ENCODE measurements at places on chromosomes 7 and 10.
A peak's percentile ranks its signal among the peaks of the same experiment; 100 is the strongest.

DNA sequence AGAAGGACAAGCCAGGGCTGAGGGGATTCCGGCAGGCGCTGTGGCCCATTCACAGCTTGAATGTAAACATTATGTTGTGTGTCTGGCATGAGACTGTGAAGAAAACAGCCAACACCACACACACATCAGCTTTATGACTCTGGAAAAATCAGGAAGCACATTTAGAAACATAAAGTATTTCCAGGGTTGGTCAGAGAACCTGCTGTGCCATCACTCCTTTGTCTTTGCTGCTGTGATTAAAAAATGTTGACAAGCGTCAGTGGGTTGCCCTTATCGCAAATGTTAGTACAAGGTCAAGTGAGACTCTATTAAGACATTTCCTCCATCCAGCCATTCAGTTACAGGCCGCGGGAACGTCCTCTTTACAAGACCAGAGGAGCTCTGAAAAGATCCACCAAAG lies 95.4 kb downstream of the TAX1BP1 start:
- DNase-seq = no peak

DNA sequence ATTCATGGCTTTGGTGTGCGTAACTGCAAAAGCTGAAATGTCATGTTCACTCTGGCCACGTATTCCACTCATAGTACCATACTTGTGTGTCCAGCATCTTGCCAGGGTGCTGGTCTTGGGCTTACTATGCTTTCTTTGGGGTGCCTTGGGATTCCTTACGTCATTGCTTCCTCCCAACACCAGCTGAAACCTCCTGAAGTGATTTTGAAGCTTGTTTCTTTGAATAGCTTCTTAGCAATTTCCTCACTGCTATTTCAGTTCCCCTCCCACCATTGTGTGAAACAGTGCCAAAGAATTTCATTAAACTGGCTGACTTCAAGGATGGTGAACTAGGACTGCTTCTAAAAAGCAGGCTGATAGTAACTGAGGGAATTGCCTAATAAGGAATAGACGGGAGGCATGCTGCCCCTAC lies 36.9 kb downstream of the ENTPD1 start:
- no peak for DNase-seq

DNA sequence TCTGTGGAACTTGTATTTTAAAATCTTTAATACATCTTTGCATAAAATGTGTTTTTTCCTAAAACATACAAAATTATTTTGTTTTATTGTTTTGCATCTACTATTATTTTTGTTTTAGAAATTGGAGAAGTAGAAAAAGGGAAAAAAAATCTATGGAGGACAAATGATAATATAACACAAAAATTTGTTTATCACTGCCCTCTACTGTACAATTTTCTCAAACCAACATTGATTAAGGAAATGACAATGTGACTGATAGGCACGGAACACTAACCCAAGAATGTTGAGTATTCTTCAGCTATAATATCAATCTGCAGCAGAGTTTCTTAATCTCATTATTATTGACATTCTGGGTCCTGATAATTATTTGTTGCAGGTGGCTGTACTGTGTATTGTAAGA lies 9.5 kb upstream of the ING3 start:
- DNase-seq = no peak

- no peak for DNase-seq
These were observed 21.0 kb upstream of the TSPAN33 start for GRCh38 chr7:129123510-129123857.

- no peak for DNase-seq
These were observed 29.9 kb upstream of the HNRNPH3 start for GRCh38 chr10:68301790-68302502.

DNA sequence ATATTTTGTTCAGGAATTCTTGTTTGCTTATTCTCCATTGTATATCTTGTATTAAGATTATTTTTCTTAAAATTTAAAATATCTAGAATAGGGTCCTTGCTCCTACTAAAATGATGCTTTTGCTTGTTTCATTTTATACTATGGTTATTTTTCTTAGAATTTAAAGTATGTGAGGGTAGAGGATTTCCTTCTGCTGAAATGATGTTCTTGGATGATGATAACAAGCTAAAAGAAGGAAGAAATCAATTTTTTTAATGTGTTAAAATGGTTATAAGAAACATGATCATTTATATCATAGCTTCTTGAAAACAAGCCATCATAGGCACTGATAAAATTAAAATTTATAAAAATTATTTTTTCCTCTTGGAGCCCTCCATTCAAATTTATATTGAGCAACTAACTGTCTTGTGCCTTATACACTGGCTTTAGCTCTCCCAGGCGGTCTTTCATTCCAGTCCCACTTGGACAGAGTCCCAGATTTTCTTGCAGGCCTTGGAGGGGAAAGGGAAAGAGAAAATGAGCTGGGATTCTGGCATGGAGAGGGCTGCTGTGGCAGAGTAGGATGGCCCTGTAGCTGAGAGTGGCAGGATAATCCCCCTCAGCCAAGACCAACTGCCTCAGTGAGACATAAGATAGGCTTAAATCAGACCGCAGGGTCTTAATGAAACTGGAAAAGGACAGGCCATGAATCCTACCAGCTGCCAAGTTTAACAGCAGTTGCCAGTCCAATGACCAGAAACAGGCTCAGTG lies 60.2 kb downstream of the DNAJB9 start:
- peak; percentile 36 for DNase-seq

DNA sequence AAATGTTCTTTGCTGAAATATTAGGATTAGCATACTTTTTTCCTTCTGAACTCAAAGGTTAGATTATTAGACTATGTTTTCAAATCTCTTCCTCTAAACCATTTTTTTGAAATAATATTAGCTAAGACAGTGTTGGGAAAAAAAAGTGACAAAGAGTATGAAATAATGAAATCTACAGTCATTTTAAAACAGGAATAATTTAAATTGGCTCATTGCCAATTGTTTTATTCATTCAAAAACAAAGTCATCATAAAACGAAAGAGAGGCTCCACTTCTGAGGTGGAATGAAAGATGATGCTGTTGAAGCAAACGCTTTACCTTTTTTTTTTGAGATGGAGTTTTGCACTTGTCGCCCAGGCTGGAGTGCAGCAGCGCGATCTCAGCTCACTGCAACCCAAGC lies 51.2 kb downstream of the RNF32 start:
- no peak for DNase-seq

- DNase-seq = no peak
These were observed 207.6 kb upstream of the TMEM72 start for GRCh38 chr10:44703241-44704155.

DNA sequence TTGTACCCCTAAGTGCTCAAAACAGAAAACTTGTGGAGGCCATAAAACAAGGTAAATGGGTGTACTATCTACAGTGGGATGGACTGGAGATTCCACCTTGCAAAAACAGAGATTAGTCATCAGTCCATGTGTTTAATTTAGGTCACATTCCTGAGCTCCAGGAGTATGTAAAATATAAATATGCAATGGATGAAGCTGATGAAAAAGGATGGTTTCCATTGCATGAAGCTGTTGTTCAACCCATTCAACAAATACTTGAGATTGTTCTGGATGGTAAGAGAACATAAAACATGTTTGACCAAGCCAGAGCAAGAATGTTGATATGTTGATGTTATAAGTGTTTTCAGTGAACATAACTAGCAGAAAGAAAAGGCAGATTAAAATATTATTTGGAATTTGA lies 14.6 kb downstream of the ASB15 start:
- DNase-seq = no peak

DNA sequence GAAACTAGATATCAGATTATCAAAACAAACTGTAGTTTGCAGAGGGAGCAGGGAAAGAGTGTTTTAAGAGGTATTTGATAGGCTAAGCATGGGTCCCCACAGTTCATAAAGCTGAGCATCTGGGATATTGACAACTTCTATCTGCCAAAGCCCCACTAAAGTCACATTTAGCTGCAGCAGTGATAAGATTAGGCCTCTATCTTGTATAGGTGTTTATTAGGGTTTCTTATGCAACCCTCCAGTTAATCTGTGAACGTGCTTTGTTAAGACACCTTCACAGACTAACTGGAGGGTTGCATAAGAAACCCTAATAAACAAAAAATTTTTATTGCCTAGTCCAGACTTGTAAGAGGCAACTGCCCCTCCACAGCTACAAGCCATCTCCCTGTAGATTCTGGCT lies 78.0 kb downstream of the CYP51A1 start:
- DNase-seq = no peak

DNA sequence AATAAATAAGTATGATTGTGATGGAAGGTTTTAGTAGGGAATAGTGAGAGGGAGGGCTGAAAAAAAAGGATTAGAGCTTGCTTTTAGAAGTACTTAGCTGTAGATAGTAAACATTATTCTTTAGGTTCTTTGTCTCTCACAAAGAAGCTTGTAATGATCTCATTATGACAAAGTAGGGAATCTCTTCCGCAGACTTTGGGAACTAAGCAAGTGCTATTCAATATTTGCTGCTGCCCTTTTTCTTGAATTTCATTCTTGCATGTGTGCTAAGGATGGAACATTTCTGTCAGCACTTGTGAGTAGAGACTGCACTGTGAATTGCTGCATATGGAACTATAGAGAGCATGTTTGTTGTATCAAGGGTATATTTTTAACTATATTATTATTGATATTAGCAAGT lies 173.4 kb downstream of the ST7 start:
- no peak for DNase-seq

GRCh38 chr10:71613261-71613777 lies 106.3 kb downstream of the C10orf105 start:
- no peak for DNase-seq

DNA sequence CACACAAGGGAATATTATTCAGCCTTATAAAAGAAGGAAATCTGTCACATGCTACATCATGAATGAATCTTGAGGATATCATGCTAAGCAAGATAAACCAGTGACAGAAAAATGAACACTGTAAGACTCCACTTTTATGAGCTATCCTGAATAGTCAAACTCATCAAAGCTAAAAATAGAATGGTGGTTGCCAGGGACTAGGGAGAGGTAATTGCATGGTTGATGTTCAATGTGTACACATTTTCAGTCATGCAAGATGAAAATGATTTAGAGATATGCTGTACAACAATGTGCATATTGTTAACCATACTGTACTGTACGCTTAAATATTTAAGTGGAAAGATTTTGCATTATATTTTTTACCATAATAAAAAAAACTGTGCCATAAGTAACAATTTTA lies 1349.1 kb downstream of the XPNPEP1 start:
- DNase-seq = no peak

- no peak for DNase-seq
These were observed 127.8 kb downstream of the ICA1 start for GRCh38 chr7:8134089-8134733.

DNA sequence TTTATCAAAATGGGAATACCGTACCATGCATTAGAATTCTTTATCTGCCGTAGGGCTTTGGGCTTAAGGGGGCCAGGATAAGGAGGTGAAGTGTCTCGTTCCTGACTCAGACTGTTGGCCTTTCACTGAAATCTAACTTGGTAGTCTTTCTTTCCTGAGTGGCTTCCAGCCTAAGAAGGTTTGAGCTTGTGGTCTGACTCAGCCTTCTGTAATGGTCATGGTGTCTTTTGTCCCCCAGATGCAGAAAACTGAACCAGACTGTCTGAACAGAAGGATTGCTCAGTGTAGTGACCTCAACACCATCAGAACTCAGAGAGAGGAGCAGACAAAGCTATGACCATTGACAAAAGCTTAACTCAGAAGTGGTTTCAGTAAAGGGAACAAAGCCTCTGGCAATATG lies 39.5 kb downstream of the WNT2 start:
- DNase-seq = no peak

- no peak for DNase-seq
These were observed 28.1 kb downstream of the ADAP1 start for GRCh38 chr7:926061-927030.

DNA sequence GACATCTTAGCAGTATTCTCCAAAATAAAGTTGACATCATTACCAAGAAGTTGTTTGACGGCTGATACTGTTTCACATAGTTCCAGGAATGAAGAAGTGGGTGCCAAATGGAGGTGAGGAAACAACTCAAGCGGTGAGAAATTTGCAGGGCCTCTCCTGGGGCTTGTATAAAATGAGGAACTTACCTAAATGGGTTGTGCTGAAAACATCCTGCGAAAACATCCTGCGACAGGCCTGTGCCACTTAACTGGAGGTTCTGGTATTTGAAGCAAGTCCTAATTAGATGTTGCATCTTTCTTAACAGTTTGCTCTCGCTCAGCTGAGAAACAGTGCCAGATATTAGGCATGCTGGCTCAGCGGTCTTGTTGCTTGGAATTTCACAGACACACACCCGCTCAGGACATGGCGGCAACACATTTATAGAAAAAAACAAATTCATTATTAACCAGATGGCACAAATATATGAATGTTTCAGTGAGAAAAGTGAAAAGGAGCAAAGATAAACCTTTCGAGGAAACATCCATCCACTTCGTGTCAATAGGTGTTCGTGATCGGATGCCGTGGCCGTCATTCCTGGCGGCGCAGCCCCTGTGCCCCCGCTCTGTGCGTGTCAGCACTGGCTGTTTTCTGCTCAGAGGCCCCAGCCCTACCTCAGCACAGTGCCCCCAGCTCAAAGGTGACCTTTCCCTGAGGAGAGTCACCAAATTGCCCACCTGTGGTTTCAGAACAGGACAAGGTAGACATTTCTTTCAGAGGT lies 48.1 kb downstream of the CDC123 start:
- DNase-seq = no peak

GRCh38 chr10:122435212-122435827 lies 19.1 kb upstream of the ARMS2 start:
- DNase-seq = no peak

- no peak for DNase-seq
These were observed 87.1 kb downstream of the SLC16A9 start for GRCh38 chr10:59622320-59623132.

- DNase-seq = no peak
These were observed 21.1 kb upstream of the PCBD1 start for GRCh38 chr10:70909326-70909935.

GRCh38 chr7:101945034-101945758 lies 127.8 kb downstream of the CUX1 start:
- no peak for DNase-seq

Data from cerebellar nuclear complex (tissue), 1 donor.